ENCODE measurements at places on chromosomes 12 and 14. TPM values are rescaled to one million over a fixed set of nuclear protein-coding genes. Genes with fewer than 3 reads are reported as not detected.

Gene PRR4
- 2.7 TPM for total RNA-seq

Gene KCNJ8
- total RNA-seq: 9.1 TPM

- no peak for DNase-seq
Measured at GRCh38 chr12:2642176-2642892, 152.4 kb upstream of the FKBP4 start.

- DNase-seq: peak; percentile 62
Measured at GRCh38 chr14:104558231-104559027, 21.1 kb upstream of the C14orf180 start.

DNA sequence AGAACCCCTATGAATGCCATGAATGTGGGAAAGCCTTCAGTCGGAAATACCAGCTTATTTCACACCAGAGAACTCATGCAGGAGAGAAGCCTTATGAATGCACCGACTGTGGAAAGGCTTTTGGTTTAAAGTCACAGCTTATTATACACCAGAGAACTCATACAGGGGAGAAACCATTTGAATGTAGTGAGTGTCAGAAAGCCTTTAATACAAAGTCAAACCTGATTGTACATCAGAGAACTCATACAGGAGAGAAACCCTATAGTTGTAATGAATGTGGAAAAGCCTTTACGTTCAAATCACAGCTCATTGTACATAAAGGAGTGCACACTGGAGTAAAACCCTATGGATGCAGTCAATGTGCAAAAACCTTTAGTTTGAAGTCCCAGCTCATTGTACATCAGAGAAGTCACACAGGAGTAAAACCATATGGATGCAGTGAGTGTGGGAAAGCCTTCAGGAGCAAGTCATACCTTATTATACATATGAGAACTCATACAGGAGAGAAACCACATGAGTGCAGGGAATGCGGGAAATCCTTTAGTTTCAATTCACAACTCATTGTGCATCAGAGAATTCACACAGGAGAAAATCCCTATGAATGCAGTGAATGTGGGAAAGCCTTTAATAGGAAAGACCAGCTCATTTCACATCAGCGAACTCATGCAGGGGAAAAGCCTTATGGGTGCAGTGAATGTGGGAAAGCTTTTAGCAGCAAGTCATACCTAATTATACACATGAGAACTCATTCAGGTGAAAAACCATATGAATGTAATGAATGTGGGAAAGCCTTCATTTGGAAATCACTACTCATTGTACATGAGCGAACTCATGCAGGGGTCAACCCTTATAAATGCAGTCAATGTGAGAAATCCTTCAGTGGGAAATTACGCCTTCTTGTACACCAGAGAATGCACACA, 22.3 kb downstream of the ZNF268 start:
- no peak for DNase-seq

GRCh38 chr14:89378119-89378518, 38.9 kb downstream of the FOXN3 start:
- peak; percentile 86 for DNase-seq

- DNase-seq: no peak
Measured at GRCh38 chr14:59520224-59520623, 35.9 kb downstream of the JKAMP start.

Gene JPH4
- total RNA-seq: not detected

Gene CD69
- total RNA-seq: not detected

Measured in osteoblast (primary cell).